ENCODE measurements at places on chromosomes 12 and 14. TPM values are rescaled to one million over a fixed set of nuclear protein-coding genes. Genes with fewer than 3 reads are reported as not detected.

NANOG gene
- not detected for total RNA-seq

REC8 gene
- 1.2 TPM for total RNA-seq

TPH2 gene
- total RNA-seq, result not detected

SAMD15 gene
- 2.6 TPM for total RNA-seq

SMAGP gene
- 25.6 TPM for total RNA-seq

Measured in A375 (cell line).